Diencephalon (tissue), 1 donor: ENCODE measurements at places on chromosomes 2 and 18. TPM values are rescaled to one million over a fixed set of nuclear protein-coding genes. Genes with fewer than 3 reads are reported as not detected.

TMEM198 gene
- total RNA-seq: 13.8 TPM

SKA1 gene
- total RNA-seq: 5.5 TPM

CRYGC gene
- not detected for total RNA-seq

AQP4 gene
- 549 TPM for total RNA-seq

GAREM2 gene
- 17.3 TPM for total RNA-seq
